Central memory CD4-positive, alpha-beta T cell (primary cell): ENCODE measurements at places on chromosomes 16 and 17.

DNA sequence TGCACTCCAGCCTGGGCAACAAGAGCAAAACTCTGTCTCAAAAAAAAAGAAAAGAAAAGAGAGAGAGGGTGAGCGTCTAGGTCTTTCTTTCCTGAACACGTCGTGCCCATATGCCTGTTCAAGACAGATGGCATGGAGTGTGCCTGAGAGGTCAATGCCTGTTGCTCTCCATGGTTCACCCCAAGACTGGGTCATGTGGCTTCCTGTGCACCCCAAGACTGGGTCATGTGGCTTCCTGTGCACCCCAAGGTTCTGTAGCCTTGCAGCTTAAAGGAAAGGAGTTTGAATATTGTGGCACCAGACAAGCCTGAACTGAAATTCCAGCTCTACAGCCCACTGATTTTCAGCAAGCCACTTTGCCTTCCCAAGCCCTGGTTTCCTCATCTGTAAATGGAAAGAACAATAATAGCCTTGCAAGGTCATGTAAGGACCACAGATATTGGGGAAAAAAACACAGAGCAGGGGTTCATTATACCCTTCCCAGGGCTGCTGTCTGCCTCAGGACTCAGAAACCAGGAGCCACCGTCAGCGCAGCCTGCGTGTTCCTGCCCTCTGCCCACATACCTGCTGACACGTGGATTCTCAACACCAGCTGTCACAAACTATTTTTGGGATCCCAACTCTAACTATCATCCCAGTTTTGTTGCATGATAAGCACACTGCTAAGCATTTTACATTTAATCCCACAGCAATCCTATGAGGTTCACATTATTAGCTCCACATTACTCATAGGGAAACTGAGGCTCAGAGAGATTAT, 18.0 kb upstream of the NAGS start:
- no peak for DNase-seq

- DNase-seq = no peak
Observed at GRCh38 chr16:7597677-7598076, 265.0 kb downstream of the RBFOX1 start.

DNA sequence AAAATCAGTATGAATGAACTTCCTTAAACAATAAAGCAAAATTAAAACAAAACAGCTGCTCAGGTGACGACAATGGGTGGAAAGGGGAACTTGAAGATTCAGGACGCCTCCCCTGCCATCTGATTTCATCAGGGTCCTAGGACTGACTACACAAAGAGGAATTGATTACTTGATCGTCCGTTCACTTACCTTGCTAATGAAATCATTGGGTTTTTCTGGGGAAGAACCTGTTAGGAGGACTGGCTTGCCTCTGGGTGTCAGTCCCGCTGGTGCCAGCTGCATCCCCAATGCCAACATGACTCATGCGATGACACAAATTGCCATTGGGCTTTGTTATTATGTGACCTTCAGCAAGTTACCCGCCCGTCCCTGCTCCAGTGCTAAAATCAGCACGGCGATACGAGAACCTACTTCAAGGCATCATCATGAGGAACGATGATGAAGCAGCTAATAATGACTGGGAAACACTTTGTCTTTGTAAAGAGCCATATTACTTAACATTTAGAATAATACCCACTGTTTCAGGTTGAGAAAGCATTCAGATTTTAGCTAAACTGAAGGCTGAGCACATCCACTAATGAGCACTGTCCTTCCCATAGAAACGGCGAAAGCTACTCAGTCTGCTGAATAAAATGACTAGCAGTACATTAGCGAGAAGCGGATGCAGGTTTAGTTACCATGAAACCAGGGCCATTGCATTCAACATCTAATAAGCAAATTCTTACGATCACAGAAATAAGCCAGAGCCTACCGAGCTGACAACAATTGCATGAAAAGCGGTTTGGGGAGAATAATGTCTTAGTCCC, 139.4 kb downstream of the ZFHX3 start:
- no peak for DNase-seq

DNA sequence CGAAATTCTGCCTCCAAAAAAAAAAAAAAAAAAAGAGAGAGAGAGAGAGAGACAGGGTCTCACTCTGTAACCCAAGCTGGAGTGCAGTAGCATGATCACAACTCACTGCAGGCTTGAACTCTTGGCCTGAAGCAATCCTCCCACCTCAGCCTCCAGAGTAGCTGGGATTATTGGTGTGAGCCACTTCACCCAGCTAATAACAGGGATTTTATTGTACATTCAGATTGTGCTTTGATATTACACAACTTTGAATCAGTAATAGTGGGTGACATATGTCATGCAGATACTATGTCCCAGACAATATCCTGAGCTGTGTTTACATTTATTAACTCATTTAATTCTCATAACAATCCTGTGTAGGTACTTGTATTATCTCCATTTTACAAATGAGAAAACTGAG, 19.7 kb upstream of the DHX8 start:
- no peak for DNase-seq

- DNase-seq = no peak
Observed at GRCh38 chr17:34979650-34980352, 511 bp upstream of the LIG3 start.

GRCh38 chr16:89096768-89097391, 3.2 kb downstream of the ACSF3 start:
- peak; percentile 81 for DNase-seq

- DNase-seq = no peak
Observed at GRCh38 chr17:78840530-78840779, 159 bp downstream of the USP36 start.

DNA sequence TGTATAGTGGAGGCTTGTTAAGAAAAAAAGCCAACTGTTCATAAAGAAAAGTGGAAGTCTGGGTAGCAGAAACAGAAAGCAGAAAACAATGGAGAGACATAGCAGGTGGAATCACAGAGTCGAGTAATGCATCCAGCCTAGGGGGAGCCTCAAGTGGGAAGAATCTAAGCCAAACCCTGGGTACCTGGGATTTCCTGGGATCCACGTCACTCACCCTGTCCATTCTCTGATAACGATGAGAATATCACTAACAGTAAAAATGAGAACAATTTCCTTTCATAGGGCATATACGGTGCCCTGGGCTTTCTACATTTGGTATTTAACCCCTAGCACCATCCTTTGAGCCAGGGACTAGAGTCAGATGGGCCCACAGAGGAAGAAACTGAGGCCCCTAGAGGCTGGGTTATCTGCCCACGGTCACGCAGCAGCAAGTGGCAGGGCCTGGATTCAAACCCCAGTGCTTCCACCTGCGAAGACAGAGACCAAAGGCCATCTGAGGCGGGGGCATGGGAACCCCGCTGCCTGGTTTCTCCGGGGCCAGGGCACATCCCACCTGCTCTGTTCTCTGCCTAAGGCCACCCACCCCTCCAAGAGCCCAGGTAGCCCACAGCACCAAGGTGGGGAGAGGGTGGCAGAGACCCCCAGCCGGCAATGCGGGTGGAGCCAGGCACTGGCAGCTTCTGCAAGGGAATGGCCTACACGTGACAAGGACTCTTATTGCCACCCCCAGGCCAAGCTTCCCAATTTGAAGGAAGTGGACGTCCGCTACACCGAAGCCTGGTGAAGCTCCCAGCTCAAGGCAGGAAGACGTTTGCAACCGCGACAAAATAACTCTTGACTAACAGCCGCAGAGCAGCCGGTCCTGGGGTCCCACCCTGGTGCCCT, 69.8 kb upstream of the PLCG2 start:
- DNase-seq = no peak

GRCh38 chr17:73647772-73648542, 3.7 kb upstream of the SDK2 start:
- no peak for DNase-seq

GRCh38 chr16:4486126-4486893, 10.1 kb downstream of the HMOX2 start:
- no peak for DNase-seq

DNA sequence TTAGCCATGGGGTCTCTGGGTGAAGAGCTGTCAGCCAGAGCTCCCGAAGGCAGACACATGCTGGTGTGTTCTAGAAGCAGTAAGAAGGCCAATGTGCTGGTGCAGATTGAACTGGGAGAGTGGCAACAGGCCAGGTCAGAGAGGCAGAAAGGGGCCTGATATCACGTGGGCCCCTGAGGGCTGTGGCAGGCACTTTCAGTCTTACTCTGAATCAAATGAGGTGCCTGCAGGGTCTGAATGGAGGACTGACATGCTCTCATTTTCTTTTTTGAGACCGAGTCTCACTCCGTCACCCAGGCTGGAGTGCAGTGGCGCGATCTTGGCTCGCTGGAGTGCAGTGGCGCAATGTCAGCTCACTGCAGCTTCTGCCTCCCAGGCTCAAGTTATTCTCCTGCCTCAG, 293.8 kb downstream of the ABCC12 start:
- no peak for DNase-seq

- DNase-seq = no peak
Observed at GRCh38 chr17:50221864-50222545, 20.6 kb upstream of the COL1A1 start.

- no peak for DNase-seq
Observed at GRCh38 chr17:16913463-16913862, 58.5 kb downstream of the TNFRSF13B start.

GRCh38 chr17:48549914-48550501, 5.1 kb upstream of the HOXB2 start:
- DNase-seq = no peak

DNA sequence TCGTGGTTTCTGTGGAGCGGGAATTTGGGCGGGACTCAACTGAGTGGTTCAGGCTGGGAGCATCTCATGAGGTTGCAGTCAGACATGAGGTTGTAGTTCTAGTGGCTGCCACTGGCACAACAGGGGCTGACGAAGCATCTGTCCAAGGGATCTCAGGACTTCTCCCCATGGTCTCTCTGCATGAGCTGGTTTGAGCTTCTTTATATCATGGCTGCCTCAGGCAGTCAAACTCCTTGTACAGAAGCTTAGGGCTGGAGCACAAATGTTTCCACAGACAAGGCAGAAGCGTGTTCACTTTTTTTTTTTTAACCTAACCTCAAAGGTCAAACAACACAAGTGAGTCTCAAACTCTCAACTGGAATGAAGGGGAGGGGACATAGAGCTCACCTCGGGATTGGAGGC, 243.3 kb downstream of the MSI2 start:
- no peak for DNase-seq
